ENCODE measurements at places on chromosomes 5 and 9. TPM values are rescaled to one million over a fixed set of nuclear protein-coding genes. Genes with fewer than 3 reads are reported as not detected.
A peak's percentile ranks its signal among the peaks of the same experiment; 100 is the strongest.

Gene FOXD4L5
- 0.07 TPM for polyA plus RNA-seq

Gene LCN1
- polyA plus RNA-seq, result 1.2 TPM

- no peaks in the 10 kb centered on the region for H3K27me3 ChIP-seq
- H3K4me1 ChIP-seq, result no peaks in the 10 kb centered on the region
- H3K27ac ChIP-seq, result no peak overlapping the region
- H3K36me3 ChIP-seq, result no peaks in the 10 kb centered on the region
- H3K4me3 ChIP-seq, result no peak overlapping the region
These were observed 53.9 kb upstream of the ZNF354A start for GRCh38 chr5:178784391-178784790.

- no peaks in the 10 kb centered on the region for H3K27me3 ChIP-seq
- H3K36me3 ChIP-seq, result peaks cover 25% of the 10 kb centered on the region
- peaks cover 77% of the 10 kb centered on the region for H3K4me1 ChIP-seq
- peak overlapping the region; percentile 96 for H3K27ac ChIP-seq
These were observed 2.2 kb downstream of the GRK6 start for GRCh38 chr5:177428574-177429217.

GRCh38 chr9:72534931-72535330 is 13.5 kb downstream of the TMC1 start:
- no peak for DNase-seq
- no peaks in the 10 kb centered on the region for H3K36me3 ChIP-seq
- no peak overlapping the region for H3K27ac ChIP-seq
- no peak overlapping the region for H3K4me3 ChIP-seq
- H3K4me1 ChIP-seq, result no peaks in the 10 kb centered on the region

Data from thymus (tissue), 14 donors.